ENCODE measurements at places on chromosomes 4 and X.

- DNase-seq, result no peak
Observed at GRCh38 chrX:1281521-1281920, 12.9 kb downstream of the CSF2RA start.

DNA sequence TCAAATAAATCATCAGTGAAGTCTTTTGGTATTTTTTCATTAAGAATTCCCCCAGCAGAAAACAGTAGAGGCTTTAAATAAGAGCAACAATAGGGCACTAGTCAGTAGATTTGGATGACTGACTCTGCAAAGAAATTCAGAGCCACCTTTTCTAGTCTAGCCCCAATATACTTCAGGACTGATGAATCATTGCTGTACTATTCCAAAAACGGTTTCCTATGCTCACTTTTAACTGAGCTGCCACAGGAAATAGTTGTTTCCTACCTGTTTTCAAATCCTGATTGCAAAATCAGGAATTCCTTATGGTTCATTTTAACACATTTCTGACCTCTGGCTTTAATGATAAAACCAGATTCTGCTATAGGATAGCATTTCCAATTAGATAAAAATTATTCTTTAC lies 171.6 kb downstream of the NR3C2 start:
- no peak for DNase-seq

DNA sequence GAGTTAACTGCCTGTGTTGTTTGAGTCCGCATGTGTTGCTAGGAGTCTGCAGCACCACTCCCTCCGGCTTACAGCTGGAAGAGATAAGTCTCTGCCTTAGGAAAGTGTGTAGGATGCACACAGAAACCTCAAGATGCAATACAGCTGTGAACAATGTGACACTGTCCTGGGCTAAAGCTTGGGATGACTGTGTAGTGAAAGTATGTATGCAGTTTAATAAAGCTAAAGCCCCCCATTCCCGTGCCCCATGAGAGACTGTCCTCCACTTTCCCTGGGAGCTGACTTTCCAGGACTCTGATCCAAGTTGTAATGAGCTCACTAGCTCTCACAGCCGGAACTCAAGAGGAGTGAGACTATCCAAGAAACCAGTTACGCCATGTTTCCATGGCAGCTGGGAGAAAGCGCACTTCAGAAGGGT lies 156.6 kb upstream of the FTHL17 start:
- no peak for DNase-seq

- DNase-seq, result no peak
Observed at GRCh38 chrX:112391313-112391712, 288.4 kb downstream of the LHFPL1 start.

GRCh38 chr4:53592122-53592521 lies 836 bp upstream of the LNX1 start:
- DNase-seq, result no peak

DNA sequence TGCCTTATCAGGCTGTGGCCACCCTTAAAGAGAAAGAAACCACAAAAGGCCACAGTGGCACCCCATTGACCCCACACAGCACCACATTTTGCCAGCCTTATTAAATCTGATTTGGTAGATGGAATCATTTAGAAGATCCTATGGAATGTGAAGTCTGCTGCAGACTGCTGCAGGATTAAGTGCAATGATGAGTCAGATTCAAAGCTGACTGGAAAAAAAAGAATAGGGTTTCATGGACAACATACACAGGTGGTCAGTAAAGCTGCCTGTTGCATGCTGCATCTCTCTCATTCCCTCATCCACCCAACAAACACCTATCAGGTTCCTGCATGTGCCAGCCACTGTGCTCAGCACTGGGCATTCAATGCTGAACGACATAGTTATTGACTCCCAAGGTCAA lies 56.6 kb downstream of the CHST7 start:
- DNase-seq, result no peak

DNA sequence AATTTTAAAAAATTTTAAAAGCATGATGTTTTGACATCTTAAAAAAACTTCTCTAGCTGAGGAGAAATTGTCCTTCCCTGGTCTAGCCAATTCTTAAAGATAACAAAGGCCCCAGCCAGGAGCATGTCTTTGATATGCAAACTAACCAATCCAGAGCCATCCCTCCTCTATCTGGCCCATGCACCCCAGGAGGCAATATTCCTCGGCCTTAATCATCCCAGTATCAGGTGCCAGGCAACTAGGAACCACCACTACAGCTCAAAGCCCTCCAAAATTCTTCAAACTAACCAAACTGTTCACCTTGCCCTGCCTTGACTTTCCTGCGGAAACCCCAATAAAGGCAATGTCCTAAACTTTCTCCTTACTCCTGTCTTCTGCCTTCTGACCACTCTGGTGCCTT lies 97.8 kb upstream of the USP9X start:
- DNase-seq, result no peak

DNA sequence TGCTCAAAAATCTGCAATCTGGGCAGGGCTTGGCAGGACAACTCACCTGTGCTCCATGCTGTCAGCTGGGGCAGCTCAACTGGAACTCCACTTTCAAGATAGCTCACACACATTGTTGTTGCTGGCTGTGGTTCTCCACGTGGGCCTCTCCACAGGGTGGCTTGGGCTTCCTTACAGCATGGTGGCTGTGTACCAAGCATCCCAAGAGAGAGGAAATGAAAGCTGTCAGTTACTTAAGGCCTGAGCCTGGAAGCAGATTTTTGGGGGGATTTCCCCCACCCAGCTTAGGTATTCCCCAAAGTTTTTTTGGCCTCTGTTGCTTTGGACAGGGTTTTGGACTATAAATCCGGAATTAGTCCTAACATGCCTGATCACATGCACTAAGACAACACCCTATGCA lies 81.0 kb downstream of the BCOR start:
- DNase-seq, result no peak

GRCh38 chr4:142367418-142368180 lies 478.5 kb downstream of the INPP4B start:
- no peak for DNase-seq

- DNase-seq, result no peak
Observed at GRCh38 chrX:125439194-125439849, 119.7 kb downstream of the TEX13C start.

DNA sequence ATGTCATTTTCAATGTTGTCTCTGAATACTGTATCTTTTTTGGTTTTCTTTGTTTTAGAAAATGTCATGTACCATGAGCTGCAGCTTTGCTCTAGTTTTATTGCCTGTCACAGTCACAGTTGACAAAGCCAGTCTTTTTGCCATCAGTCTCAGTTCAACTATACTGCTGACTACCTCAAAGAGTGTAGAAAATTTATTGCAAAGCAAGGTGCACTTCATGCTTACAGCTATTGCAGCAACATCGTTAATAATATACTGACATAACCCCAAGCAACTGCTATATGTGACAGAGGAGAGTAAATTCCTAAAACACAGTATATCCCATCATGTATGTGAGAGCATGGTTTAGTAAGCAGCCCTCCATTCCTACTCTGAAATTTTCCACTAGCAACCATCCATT lies 2022.3 kb downstream of the ARAP2 start:
- no peak for DNase-seq

DNA sequence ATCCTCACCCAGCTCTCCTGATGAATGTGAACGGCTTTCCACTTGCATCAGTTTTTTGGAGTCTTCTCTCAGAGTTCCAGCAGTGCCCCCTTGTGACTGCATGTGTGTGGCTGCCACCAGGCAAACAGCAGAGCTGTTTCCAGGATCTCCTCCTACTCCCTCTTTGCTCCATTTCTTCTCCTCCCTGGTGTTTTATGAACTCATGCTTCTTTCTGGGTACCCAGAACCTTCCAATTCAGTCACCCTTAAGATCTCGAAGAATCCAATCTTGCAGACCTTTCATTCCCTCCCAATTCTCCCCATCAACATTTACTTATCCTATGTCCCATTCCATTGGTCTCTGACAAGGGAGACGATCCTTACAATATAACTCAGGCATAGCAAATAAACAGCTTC lies 6.8 kb upstream of the TCEANC start:
- DNase-seq, result no peak

GRCh38 chr4:188778905-188779304 lies 639.7 kb downstream of the TRIML1 start:
- DNase-seq, result no peak

DNA sequence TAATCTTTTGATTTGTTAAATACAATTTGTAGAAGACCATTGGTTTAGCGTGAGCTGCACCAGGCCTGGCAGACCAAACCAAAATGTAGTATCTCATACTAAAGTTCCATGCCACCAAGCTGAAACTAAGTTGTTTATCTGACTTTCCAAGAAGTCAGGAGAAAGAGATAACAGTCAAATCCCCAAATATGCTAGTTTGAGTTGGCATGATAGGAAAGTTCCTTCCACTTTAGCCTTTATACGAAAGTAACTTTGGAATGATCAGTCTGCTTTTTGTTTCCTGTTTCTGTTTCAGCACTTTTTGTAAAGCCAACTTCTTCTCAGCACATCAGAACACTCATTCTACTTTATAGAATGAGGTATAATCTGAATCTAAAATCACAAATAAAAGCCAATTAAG lies 449.2 kb downstream of the GRXCR1 start:
- no peak for DNase-seq

DNA sequence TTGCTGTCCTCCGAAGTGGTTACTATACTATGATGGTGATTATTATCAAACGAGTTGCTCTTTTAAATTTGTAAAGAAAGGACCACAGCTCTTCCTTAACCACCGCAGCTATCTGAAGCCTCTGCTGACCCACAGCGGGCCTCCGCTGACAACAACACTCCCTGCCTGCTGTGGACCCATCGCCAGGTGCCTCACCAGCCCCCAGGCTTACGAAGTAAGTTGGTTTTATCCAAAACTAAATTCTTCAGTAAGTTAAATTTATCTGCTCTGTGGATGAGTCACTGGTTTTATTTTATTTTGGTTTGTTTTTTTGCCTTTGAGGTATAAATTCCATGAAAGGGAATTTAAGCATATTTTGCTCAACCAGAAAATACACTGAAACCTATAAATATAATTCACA lies 54.7 kb downstream of the SLC9A6 start:
- no peak for DNase-seq

- no peak for DNase-seq
Observed at GRCh38 chr4:80210549-80210948, 13.2 kb downstream of the PRDM8 start.

DNA sequence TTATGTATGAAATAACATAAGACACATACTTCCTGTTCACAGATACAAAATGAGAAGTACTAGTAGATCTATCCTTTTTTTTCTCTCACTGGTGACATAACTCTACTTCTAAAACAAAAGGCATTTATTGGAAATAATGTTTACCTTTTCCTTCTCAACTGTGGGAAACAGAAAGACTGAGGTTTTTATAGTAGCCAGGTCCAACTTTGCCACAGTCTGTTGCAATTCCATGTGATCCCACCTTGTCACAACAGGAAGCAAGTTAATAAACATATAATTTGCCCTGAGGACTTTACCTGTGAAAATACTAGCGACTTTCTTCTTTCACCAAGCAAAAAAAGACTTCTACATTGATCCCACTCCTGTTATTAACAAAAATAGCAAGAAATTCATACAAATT lies 475.8 kb downstream of the PDGFC start:
- no peak for DNase-seq

GRCh38 chr4:113141901-113142346 lies 92.5 kb downstream of the ANK2 start:
- DNase-seq, result no peak

DNA sequence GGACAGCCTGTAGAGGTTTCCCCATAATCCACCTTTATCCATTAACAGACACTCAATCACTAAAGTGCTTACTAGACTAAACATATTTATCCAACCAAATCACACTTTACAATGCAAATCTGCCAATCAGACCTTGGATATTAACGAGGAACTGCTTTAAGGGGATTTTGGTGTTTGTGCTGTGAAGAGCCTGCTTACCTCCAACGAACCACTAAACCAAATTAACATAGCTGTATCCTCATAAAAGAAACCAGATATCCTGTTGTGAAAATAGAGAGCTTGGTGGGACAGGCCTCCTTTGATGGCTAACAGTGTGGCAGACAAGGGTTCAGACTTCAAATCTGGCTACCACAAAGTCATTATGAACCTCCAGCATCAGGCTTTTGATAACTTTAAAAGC lies 252.6 kb upstream of the HAND2 start:
- no peak for DNase-seq

GRCh38 chrX:13177921-13178566 lies 133.6 kb upstream of the FAM9C start:
- no peak for DNase-seq

DNA sequence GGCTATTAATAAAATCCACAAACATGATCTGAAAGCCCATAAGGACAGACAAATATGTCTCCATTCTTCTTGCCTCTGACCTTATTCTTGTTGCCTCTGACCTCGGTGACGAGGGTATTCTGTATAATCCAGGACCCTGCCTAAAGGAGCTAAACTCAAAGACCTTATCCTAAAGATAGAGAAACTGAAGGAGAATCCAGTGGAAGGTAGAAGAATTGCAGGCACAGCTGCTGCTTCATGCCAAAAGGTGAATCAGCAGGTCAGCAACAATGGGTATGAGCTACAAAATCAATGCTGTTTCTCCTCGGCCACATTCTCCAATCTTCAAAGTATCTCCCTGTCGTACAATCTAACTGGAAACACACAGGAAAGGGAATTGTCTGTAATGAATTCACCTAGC lies 71.4 kb downstream of the INTS6L start:
- no peak for DNase-seq

GRCh38 chrX:19750028-19750782 lies 137.2 kb downstream of the SH3KBP1 start:
- peak; percentile 68 for DNase-seq

GRCh38 chr4:70667740-70668535 lies 1.6 kb upstream of the JCHAIN start:
- DNase-seq, result no peak

DNA sequence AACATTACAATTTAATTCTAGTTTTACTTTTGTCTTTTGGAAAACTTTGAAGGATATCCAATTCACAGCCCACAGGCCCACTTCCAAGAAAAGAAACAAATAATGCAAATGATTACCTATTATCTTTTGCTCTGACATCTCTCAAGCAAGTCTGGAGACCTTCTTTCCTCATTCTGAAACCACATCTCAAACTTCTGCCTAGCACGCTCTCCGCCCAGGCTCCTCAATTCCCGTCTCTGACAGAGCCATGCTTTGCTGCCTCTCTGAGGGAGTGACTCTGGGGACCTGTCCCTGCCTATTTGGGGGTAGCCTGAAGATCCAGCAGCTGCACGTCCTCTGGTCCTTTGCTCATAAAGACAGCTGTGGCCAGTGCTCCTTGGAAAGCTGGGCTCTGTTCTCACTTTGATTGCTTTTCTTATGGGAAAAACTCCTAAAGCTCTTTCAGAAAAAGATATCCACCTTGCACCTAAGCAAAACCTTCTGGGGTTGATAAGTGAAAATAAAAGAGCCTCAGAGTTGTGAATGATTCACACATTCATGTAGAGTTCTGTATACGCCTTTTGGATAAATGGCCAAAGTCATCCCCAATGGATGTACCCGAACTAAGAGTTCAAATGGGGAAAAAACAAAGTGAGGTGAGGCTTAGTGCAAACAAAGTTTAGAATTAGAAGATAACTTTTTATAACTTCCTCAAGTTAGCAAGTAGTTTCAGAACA lies 72.4 kb upstream of the TNIP3 start:
- DNase-seq, result no peak

GRCh38 chr4:143335979-143336780 lies 496 bp upstream of the GAB1 start:
- no peak for DNase-seq

Measured in GM12878 (cell line).